ENCODE measurements at places on chromosomes 5 and 9. TPM values are rescaled to one million over a fixed set of nuclear protein-coding genes. Genes with fewer than 3 reads are reported as not detected.

The OR13C5 gene
- not detected for total RNA-seq

The TNFSF15 gene
- total RNA-seq, result 0.32 TPM

The SH3GL2 gene
- 0.06 TPM for total RNA-seq

The MIGA2 gene
- total RNA-seq, result 19.8 TPM

The PNPLA7 gene
- total RNA-seq, result 0.49 TPM

The FGF10 gene
- total RNA-seq, result not detected

The LOX gene
- total RNA-seq, result 90.4 TPM

The TYRP1 gene
- total RNA-seq, result under 0.01 TPM

The SPRY4 gene
- 11.3 TPM for total RNA-seq

The MPDZ gene
- 128 TPM for total RNA-seq

The PRRX2 gene
- not detected for total RNA-seq

The PCSK1 gene
- total RNA-seq, result 0.81 TPM

The ST8SIA4 gene
- total RNA-seq, result 9.4 TPM

The ARSI gene
- 0.16 TPM for total RNA-seq

The PCDHA10 gene
- 0.13 TPM for total RNA-seq

The ZNF883 gene
- 0.50 TPM for total RNA-seq

The CMYA5 gene
- not detected for total RNA-seq

The SPINK7 gene
- not detected for total RNA-seq

The ADGRD2 gene
- under 0.01 TPM for total RNA-seq

The MED10 gene
- total RNA-seq, result 14.7 TPM

The SHOC1 gene
- total RNA-seq, result not detected
